Stimulated activated CD8-positive, alpha-beta memory T cell treated with anti-CD3 and anti-CD28 coated beads, Interleukin-7, amount 100 ng/mL, for 24 hours (primary cell): ENCODE measurements at places on chromosomes 7 and 10.

DNA sequence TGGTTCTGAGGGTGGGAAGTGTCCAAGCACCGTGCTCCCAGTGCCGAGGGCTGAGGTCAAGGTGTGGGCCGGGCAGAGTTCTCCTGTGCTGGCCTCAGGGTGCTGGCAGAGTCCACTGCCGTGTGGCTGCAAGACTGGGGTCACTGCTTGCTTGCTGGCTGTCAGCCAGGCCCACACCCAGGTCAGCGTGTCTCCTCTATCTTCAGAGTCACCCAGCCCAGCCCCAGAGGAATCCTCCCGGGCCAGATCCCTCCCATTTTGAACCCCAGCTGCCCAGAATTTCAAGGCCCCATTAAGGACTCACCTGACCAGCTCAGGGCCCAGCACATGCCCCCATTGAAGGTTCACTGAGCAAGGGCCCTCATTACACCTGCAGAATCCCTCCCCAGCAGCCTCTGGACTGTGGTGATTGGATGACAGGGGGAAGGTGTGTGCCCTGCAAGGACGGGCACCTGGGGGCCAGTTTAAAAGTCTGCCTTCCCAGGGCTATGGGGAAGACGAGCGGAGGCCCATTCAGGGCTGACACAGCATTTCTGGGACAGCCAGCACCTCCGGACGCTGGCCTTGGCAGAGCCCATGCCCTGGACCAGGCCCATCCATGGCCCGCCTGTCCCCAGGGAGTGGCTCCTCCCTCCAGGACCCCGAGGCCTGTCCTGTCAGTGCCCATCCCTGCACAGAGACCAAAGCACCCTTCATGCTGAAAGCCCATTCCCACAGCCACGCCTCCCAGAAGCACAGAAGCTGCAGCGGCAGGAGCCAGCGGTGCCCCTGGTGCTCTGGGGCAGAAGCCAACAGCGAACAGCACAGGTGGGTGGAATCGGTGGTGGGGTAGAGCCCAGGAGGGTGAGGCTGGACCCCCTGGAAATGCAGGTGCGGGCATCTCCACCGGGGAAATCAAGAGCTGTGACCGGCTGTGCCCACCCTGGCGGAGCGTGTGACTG lies 45.1 kb upstream of the PPP2R2D start:
- DNase-seq: no peak

- no peak for DNase-seq
Observed at GRCh38 chr7:3146571-3147226, 103.0 kb upstream of the CARD11 start.

GRCh38 chr10:89471110-89471809 lies 56.9 kb downstream of the IFIT5 start:
- DNase-seq: no peak

DNA sequence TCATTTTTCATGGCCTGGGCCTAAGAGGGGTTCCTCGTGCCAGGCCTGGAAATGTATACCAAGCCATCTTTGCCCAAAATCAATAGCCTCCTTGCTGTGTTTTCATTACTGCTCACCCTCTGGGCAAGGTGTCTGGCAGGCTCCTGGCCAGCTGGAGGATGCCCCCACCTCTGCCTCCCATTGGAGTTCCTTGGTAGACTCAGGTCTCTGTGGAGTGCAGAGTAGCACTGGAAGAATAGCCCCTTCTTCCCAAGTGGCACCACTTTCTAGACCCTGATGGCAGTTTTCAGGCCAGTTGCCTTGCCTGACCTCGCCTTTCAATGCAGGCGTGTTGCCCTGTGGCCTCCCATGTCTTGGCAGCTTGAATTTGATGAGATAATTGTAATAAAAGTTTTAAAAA lies 55.7 kb upstream of the AQP1 start:
- DNase-seq: no peak

DNA sequence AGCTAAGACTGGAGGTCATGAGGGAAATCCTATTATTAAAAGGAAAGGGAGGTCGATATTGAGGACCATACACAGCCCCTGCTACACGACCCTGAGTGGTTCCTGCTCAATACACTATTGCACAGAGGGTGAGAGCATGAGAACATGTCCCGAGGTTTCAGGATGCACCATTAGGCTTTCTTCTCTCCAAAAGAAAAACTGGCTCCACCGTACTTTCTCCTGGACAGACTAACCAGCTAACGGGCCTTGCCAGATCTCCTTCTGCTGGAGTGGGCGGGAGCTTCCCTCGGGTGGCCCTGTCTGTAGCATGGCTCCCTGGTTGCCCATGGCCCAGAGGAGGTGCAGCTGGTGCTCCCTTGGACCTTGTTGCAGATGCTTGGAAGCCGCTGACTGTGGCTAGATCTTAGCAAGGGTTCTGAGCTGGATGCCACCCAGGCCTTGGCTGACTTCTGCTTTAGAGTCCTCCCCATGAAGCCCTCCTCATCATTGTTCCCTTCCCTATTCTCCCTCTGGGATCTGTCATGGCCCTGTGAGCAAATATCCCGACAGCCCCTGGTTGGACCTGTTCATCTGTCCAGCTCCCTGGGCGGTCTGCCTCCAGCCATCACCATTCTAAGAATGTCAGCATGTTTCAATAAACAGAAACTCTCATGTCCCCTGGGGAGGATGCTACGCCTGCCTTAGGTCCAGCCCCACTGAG lies 52.9 kb upstream of the SHH start:
- DNase-seq: no peak

- DNase-seq: no peak
Observed at GRCh38 chr7:77368974-77369373, 47.2 kb downstream of the GSAP start.

GRCh38 chr7:121084748-121085336 lies 96.3 kb downstream of the CPED1 start:
- no peak for DNase-seq

- DNase-seq: peak; percentile 58
Observed at GRCh38 chr10:11178606-11179515, 161.2 kb downstream of the CELF2 start.

GRCh38 chr7:68485253-68485917 lies 1112.9 kb upstream of the AUTS2 start:
- DNase-seq: no peak

DNA sequence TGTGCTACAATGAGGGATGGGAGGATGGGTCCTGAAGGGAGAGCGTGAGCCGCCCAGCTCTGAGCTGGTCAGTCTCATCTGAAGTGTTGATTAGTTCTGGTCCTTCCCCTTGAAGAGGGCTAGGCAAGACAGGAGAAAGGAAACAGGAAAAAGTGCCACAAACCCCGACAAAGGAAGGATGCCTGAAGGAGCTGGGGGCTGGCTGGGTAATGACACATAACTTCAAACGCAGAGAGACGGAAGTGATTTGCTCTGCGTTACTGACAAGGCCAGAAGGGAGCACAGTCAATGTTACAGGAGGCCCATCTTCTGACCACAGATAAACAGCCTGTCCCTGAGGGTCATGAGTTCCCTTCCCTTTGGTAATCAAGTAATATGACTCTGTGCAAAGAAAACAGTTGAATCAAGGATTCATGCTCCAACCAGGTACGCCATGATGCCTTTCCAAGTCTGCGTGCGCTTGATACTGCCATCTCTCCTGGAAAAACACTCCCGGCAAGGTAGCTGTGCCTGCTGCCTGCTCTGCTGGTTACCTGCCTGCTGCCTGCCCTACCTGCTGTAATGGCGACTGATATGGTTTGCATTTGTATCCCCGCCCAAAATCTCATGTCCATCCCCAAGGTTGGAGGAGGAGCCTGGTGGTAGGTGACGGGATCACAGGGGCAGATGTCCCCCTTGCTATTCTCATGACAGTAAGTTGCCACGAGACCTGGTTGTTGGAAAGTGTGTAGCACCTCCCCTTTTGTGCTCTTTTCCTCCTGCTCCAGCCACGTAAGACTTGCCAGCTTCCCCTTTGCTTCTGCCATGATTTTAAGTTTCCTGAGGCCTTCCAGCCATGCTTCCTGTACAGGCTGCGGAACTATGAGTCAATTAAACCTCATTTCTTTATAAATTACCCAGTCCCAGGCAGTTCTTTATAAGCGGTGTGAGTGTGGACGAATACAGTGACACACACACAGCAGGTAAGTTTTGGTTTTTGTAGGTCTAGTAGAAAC lies 57.9 kb downstream of the GRB10 start:
- DNase-seq: no peak

GRCh38 chr10:108849688-108850087 lies 1073.6 kb downstream of the XPNPEP1 start:
- no peak for DNase-seq

DNA sequence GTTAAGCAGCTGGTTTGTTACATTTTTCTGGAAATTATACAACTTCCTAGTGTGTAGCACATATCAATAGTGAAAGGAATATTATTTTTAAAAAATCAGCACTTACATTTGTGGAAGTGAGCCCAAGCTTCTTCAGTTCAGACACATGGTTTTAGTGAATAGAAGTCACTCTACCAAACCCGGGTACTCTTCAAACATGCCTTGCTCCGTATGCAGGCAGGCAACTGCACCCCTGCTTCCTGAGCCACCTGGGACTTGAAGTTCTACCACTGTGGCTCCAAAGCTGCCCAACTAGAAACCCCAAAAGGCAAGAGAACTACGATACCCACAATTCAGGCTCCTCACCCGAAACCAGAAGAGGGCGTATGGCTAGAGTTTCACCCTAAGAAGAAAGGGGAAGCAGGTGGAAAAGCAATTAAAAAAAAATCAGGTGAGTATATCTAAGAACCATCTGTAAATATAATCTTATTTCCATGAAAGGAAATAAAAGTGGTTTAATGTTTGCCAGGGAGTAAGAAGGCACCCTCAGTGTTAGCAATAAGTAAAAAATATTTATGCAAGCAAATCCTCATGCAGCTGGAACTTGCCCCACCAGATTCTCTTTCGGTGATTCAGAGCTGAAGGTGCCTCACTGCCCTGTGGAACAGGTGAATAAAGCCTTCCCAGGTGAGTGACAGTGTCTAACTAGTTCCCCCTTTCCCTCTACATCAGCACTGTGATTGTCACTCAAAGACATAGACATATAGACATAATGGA lies at the start of gene MACC1:
Gene MACC1, minus strand, starts transcription at position 192 of the 756 bp plus-strand sequence. CDS start 55,522 bp downstream, outside the sequence.
- DNase-seq: no peak

GRCh38 chr7:129719980-129720732 lies 108.6 kb downstream of the NRF1 start:
- no peak for DNase-seq

DNA sequence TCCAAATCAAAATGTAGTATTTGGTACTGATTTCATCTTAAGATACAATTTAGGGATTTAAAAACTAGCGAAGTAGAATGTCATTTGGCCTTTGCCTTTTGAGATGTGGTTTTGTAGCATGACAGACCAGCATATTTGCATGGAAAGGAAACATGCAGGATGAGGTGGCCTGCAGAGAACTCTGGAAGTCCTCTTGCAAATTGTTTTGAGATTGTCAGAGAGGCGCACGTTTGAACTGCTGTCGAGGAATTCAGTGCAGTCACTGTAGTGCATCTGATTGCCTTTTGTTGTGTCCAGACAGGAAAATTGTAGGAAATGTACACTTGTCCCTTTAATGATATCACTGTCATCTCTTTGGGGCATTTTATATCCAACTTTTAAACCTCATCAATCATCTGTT lies 136.7 kb downstream of the CELF2 start:
- DNase-seq: no peak

GRCh38 chr7:139036901-139037300 lies 1.1 kb upstream of the ZC3HAV1L start:
- no peak for DNase-seq

DNA sequence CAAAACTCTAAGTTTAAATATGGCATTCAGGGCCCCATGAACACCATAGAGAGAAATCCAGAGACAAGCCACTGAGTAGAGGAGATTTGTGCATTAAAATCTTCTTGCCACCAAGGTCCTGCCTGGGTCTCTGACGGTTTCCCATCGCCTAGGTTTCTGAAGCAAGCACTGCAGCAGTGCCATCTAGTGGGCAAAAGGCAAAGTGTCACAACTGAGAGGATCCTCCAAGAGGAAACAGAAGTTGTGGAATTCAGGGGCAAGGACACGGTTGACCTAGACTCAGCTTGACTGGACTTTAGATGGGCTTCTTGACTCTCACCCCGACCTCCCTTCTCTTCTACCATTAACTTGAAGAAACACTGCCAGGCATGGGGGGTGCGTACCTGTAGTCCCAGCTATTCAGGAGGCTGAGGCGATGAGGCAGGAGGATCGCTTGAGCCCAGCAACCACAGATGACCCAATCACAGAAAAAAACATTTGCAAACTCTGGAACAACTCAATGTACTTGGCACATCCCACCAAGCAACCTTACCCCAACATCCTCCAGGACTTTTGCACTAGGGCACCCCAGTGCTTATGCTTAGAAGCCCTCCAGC lies 604.1 kb downstream of the GALNT17 start:
- DNase-seq: peak; percentile 15

- DNase-seq: no peak
Observed at GRCh38 chr7:104480529-104480928, 152.1 kb downstream of the LHFPL3 start.

DNA sequence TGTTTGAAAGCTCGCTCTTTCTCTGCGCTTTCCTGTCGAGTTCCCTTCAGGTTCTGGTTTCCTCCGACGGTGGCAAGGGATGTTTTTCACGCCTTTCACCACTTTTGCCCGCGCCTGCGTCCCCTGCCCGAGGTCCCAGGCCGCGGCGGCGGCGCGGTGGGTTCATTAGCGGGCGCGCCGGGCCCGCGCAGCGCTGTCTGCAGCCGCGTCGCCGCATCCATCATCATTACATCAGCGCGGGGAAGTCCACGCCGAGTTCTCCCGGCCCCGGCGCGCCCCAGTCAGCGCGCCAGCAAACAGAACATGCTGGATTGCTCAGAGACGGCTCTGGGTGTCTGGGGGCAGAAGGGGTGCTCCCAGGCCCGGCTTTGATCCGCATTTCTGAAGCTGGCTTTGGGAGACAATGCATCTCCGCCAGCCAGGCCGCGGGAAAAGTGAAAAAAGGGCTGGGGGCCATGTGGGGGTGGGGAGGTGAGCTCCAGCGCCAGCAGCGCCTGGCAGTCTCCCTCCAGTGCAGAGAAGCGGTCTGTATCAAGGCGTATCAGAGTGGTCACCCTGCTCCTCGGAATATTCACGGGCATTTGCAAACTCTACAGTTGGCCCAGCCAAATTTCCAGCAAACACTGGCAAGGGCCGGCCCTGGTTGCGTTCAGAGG lies 8.9 kb downstream of the GLI3 start:
- DNase-seq: no peak
